Globus pallidus (tissue), 1 donor: ENCODE measurements at places on chromosomes 1 and 21.

- peak; percentile 57 for DNase-seq
These were observed 48.9 kb downstream of the INKA2 start for GRCh38 chr1:111690306-111690617.

DNA sequence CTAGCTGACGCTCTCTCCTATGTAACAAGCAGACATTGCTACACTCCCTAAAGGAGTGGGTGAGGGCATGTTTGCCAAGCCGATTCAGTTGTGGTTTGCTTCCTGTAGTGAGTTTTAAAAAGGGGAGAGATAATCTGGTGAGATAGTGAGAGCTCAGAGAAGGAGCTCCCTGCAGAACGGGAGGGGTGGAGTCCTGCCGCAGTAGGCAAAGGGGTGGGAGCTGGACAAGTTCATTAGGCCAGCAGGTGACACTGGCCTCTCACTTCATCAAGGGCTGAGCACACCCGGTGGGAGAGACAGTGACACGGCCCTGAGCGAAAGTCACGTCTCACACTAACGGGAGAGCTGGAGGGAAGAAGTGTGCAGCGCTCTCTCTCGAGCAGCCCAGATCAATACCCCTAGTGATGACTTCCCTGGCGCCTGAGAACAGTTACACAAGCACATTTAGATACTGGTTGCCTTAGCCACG is 144.0 kb upstream of the CD34 start:
- no peak for DNase-seq

GRCh38 chr1:12031039-12031980 is 12.0 kb downstream of the MIIP start:
- DNase-seq: no peak

GRCh38 chr1:88311265-88311664 is 372.8 kb upstream of the PKN2 start:
- DNase-seq: no peak

GRCh38 chr1:144101397-144102045 is 129.7 kb upstream of the FAM72C start:
- no peak for DNase-seq

DNA sequence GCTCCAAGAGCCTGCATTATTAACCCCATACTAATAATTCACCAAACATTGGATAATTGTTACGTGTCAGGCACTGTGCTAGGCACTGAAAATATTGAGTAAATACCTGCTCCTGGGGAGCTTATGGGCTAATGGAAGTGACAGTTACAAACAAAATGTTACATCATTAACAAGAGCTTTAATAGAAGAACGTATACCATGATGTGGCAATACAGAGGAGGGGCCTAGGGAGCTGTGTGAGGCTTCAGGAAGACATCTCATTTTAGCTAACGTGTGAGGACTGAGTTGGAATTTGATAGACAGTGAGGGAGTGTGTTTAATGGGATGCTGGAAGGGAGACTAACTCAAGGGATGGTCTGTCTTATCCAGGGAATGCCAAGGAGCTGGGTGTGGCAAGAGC is 16.5 kb upstream of the TSPAN2 start:
- DNase-seq: no peak

GRCh38 chr1:34884961-34885360 is 25.4 kb upstream of the SMIM12 start:
- DNase-seq: no peak

DNA sequence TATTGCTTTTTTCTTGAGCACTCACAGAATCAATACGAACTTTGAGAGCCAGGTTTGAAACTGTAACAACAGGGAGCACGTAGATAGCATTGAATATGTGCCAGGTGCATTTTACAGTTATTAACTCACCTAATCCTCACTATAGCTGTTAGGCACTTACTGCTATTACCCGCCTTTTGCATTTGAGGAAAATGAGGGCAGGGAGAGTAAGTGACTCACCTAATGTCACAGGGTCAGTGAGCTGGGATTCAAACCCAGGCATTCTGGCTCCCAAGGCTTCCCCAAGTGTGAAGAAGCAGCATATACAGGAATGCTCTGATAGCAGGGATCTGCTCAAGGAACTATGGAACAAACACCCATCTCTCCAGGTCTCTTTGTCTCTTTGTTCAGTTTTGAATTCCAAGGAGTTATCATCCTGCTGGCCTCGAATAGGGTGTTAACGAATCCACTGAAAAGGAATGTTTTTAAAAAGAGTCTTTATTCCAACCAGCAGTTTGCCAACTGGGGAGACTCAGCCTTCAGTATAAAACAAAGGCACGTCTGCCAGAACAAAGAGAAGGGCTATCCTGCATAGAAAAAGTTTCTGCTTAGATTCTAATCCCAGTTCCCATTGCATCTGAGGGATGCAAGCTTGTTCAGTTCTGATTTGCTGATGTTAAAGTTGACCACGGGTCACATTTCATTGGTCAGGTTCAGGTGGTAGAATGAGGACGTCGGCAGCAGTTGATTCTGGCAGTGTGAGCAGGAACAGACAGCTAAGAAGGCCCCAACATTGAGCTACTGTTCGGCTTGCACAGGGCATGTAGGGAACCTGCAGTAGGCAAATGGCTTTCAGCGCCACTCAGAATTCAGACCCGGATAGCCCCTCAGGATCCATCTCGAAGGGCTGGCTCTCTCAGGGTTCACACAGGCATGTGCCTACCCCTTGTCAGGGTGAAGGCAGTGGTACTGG is 22.1 kb downstream of the TRIM67 start:
- DNase-seq: no peak

DNA sequence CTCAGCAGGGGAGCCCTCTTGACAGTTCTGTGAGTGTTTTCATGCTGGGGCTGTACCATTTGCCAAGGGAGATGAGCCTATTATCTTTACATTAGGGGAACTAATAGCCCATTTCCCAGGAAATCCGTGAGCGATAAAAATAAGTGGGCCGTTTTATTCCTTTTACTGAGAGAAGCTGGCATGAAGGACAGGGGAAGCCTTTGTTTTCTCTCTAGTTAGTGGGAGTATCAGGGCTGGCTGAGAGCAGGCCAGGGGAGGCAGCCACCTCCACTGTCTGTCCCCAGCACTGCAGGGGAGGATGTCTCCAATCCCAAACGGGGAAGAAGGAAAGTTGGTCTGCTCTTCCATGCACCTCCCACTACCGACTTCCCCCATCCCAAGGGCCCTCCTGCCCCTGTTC is 2.5 kb downstream of the UBL4B start:
- DNase-seq: no peak

DNA sequence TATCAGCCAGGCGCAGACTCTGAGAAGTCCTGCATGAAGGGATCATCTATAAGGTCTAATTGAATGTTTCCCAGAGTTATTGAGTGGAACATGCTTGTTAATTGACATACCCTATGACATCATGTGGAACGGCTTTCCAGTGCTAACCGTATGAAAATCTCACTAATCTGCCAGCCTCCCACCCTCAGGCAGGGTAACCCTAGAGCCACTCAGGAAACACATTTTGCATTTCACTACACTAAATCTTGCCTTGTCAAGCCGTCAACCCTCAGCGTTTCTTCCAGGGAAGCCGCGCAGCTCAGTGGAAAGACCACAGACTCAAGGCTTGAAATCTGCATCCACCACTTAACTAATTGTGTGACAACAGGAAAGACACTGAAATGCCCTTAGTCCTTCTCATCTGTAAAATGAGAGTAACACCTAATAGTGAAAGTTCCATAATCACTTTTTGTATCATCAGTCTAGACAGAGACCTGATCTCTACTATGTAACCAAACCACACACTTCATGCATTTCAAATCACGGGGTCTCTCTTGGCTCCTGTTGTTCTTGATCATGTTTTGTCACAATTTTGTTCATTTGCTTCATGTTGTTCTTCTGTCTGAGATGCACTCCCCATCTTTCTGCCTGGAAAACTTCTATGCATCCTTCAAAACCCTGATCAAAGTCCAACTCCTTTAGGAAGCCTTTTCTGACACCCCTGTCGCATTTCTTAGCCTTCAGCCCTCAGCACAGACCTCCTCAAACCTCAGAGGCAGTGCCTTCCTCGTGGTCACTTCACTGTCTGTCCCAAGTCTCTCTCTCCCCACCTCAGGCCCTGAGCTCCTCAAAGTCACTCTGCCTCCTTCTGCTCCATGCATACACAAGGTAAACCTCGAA is 246.5 kb downstream of the TOMM20 start:
- DNase-seq: no peak

DNA sequence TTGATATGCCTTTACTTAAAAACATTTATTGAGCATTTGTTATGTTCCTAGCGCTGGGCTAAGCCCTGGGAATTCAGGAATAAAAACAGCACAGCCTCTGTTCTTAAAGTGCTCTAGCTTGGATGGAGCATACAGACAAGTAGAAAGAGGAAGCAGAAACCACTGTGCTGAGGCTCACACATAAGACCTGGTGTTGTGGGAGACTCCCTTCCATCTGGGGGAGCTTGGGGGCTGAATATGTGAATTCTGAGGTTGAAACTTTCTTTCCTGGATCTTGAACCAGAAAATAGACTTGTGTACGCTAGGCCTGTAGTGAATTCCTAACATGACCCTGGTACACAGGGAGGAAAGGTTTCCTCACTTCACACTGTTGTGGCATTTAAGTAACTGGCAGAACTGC is 209.9 kb downstream of the ZNF326 start:
- no peak for DNase-seq

DNA sequence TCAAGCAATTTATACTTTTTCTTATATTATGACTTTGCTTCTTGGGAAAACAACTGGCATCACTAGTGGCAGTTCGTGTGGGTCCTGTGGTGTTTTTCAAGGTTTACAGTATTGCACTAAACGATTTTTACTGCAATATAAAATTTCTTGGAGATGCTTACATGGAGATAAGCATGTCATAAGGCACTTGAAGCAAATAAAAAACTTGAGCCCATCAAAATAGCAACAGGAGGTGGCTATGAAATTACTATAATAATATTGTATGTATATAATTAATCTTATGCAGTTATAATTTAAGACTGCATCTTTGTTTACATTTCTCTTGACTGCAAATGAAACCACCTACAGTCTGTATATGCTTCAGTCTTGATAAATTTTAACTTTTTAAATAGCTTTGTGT is 29.3 kb upstream of the CHAF1B start:
- no peak for DNase-seq

- DNase-seq: peak; percentile 64
These were observed 53.1 kb downstream of the RIMS3 start for GRCh38 chr1:40612345-40612831.

DNA sequence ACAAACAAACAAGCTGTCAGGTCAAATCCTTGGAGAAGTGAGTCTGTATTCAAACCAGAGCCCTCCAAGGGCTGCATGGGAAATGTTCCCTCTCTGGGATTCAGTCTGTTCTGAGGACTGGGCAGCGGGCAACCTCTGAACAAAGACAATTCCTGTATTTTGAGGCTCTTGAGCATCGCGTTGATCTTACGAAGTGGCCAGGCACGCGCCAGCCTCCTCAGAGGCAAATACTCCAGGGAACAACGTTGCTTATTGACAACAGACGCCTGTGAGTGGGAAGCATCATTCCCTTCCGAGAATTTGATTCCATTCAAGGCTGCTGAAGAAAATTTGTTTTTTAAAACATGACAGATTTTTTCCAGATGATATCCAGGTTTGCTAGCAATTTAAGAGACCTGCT is 20.0 kb upstream of the TACSTD2 start:
- no peak for DNase-seq

DNA sequence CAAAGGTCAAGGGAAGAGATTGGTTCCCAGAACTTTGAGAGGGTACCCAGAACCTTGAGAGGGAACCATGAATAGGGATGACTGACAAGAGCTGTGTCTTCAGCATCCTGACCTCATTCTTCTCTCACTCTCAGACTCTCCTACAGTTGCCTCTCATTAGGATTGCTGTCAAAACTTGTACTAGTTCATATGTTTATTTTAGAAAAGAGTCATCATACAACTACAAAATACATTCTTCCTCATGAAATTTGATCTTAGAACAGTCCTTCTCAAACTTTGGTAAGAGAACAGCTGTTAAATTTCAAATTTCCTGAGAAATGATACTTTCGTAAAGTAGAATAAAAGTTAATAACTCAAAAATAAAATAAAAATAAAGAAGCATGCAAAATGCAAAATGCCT is 161.4 kb upstream of the ZRANB2 start:
- no peak for DNase-seq

DNA sequence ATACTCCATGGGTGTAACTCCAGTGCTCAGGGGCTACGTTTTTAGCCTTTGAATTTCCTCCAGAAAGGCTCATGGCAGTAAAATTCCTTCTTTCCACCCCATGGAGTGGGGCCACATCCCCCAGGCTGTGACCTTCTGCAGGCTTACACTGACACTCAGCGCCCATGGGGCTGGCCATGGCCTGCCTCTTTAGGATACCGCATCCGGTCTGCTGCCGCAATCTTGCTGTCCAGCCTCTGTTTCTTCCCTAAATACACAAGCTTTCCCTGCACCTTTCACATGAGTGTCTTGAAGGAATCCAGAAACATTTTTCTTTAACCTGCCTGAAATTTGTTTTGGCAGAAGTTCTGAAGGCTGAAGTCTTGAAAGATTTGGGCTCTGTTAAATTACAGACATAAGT is 170.5 kb downstream of the NTMT2 start:
- no peak for DNase-seq
